ENCODE measurements at places on chromosomes 3 and 15.

- DNase-seq = no peak
These were observed 140.5 kb downstream of the BBX start for GRCh38 chr3:107663266-107663665.

GRCh38 chr3:69321301-69322157 lies 64.4 kb downstream of the FRMD4B start:
- DNase-seq = no peak

DNA sequence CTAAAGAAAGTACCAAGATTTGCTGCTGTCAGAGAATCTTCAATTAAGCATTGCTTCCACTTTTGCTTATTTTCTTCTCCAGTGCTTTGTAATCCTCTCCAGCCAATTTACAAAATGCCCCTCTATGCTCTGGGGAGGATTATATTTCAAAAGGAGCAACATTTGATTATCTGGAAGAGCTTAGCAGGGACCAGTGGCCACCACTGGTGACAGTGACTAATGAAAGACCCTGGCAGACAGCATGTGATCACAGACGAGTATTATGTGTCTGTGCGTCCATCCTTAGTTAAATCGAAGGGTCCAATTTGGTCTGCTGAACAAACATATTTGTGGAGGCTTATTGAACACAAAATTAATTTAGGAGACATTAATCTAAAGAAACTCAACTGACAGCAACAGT lies 152.6 kb downstream of the ZNF621 start:
- DNase-seq = no peak

GRCh38 chr3:150682279-150682678 lies 21.4 kb downstream of the ERICH6 start:
- DNase-seq = no peak

DNA sequence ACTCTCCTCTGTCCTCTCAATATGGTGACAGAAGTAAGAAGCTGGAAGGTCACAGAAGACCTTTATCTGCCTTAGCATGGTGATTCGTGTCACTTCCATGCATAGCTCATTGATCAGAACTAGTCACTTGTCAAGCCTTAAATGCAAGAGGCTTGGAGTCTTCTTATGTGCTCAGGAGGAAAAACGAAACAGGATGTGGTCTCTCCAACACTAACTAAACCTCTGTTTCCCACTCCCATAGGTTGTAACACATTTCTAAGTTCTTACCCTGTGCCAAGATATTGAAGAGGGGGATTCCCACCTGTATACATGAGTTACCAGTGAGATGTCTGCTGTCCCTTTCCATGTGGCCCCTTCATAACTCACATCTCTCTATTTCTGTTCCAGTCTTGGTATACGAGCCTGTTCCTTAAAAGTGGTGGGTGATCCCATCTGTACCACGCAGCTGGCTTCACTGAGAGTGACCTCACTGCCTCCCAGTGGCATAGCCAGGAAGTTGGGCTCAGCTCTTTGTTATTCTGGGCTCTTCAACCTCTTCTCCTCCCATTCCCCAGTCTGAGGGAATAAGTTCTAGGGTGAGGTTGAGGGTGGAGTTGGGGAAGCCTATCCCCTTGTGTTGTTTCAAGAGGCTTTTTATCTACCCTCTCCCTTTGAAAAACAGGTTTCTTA lies 203.2 kb upstream of the PPP2R3A start:
- no peak for DNase-seq

- DNase-seq = no peak
These were observed 28.4 kb upstream of the LIMD1 start for GRCh38 chr3:45566196-45566595.

- DNase-seq = no peak
These were observed 215.6 kb downstream of the LPP start for GRCh38 chr3:188369526-188369925.

All from hematopoietic multipotent progenitor cell (in vitro differentiated cells).